Activated T-cell treated with anti-CD3 and anti-CD28 coated beads, Interleukin-2, amount 50 U/mL, for 72 hours (primary cell): ENCODE measurements at places on chromosomes 6 and 20.

GRCh38 chr20:3150908-3151307, 8.8 kb downstream of the FASTKD5 start:
- DNase-seq: no peak

- peak; percentile 68 for DNase-seq
Measured at GRCh38 chr6:28648035-28648877, 122.6 kb downstream of the GPX5 start.

GRCh38 chr20:58011947-58012610, 216.4 kb downstream of the ANKRD60 start:
- DNase-seq: no peak

DNA sequence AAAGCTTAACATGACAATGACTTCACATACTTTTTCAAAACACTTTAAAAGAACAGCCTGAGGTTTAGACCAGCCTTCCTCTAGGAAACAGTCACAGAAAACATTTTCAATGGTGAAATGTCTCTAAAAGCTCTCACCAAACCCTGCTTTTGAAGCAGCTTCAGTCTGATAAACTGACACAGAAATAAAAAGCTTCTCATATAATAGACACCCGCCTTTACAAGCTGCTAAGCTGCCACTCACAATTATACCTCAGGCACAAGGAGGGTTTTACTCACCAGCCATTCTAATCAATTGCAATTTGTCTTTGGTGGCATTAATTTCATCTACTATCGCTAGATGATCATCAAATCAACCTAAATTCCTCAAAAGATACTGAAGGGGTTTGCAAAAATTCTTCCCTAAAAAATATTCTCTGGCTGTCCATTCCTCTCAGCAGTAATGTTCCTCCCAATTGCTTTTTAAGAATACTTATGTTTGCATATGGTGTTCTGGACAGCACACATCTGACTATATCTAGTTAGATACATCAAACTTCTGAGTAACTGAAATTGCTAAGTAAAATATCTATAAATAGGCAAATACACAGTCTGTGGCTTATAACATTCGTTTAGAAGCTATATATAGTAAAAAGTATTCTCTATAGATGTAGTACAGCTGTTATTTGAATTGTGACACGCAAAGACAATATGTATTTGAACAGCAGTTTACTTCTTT, 29.4 kb downstream of the KIF13A start:
- DNase-seq: no peak

DNA sequence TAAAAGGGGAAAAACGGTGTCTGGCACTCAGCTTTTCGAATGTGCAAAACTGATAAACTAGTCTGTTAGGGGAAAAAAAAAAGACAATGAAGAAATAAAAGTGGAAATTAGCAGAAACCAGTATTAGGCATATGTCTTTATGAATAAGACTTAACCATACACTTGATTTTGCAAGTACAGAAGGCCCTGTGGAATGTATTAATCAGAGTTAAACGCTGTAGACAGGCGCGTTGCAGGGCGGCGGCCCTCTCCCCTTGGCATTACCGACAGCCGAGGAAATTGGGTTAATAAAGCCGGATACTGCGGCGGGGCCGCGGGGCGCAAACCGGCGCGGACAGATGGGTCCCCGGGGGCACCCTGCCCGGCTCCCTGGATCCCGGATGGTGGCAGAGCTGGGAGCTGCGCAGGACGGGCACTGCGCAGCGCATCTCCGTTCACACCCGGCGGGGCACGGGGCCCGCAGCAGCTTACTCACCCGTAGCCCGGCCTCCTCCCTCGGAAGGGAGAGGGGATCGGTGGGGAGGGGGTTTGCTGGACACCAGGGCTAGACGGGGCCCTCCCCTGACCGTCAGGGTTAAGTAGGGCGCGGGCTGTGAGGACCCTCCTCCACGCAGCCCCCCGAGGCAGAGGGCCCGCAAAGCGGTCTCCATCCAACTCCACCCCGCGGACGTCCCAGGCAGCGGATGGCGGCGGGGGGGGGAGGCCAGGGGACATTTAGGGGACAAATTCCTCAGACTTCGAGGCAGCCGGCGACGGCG, 2.0 kb downstream of the BHLHE23 start:
- no peak for DNase-seq

- DNase-seq: no peak
Measured at GRCh38 chr20:4153661-4154238, 138.4 kb upstream of the RNF24 start.

- peak; percentile 35 for DNase-seq
Measured at GRCh38 chr20:50625986-50626677, 65.2 kb downstream of the RIPOR3 start.

GRCh38 chr20:41137614-41138474, 501 bp downstream of the PLCG1 start:
- peak; percentile 75 for DNase-seq
